HFFc6 (cell line): ENCODE measurements at places on chromosomes 6 and 20. TPM values are rescaled to one million over a fixed set of nuclear protein-coding genes. Genes with fewer than 3 reads are reported as not detected.
A peak's percentile ranks its signal among the peaks of the same experiment; 100 is the strongest.

Gene CSNK2B
- total RNA-seq = 193 to 243 TPM (median 208 TPM) in 3 replicates

Gene SMIM26
- total RNA-seq = 68.0 to 69.3 TPM (median 68.5 TPM) in 3 replicates

Gene ERVFRD-1
- total RNA-seq = not detected in 3 replicates

Gene TCF19
- total RNA-seq = 14.8 to 29.7 TPM (median 28.6 TPM) in 3 replicates

Gene KIAA0408
- total RNA-seq = 0.96 to 2.5 TPM (median 1.0 TPM) in 3 replicates

Gene TFAP2A
- total RNA-seq = 67.4 to 85.5 TPM (median 78.5 TPM) in 3 replicates

Gene PGK2
- total RNA-seq = not detected in 3 replicates

Gene SSTR4
- total RNA-seq = not detected in 3 replicates

Gene CRYBG1
- total RNA-seq = 8.8 and 9.6 TPM in 2 replicates

Gene ZNF391
- total RNA-seq = 0.52 to 1.3 TPM (median 0.71 TPM) in 3 replicates

Gene GNMT
- total RNA-seq = 0.24 to 0.31 TPM in 2 of 3 replicates, not detected in the other

- DNase-seq = no peak
Observed at GRCh38 chr6:18237167-18237566, 27.2 kb downstream of the DEK start.

DNA sequence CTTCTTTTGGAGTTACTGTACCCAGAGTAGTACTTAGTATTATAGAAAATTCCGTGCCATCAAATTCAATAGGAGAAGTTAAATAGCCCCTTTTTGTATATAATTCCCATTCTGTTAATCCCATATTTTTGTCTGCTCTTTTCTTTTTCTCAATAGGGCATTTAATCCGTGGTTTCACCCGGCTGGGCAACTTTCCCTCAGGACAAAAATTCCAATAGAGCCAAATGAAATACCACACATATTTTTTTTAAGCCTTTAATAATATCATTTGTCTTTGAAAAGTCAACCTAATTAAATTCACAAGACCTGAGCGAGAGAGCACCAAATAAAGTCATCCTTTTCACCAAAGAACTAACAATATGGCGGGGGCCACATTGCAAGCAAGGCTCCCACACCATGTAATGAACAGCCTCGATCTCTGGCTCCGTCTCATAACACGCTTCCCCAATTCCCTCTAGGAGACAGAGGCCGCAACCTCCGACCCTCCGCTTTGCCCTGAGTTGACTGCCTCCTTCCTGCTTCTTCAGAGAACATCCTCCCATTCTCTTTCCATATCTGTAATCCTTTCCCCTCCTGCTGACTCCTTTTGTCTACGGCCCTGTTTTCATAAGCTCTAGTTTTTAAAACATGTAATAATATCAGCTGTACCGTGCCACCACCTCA lies 13.6 kb downstream of the NHSL1 start:
- no peak for DNase-seq

DNA sequence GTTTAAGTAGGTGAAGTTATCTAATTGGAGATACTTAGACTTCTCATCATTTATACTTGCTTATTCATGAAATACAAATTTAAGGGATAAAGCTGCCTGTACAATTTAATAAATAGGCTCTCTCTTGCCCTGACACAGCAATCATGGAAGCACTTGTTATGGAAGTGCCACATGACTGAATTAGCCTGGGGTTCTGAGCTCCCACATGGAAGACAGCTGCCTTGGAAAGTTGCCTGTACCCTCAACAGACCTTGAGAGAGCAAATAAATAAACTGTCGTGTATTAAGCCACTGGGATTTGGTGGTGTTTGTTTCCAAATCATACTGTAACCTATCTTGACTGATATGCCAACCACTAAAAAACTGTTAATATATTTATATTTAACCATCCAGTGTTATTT lies 87.0 kb upstream of the RSPO3 start:
- no peak for DNase-seq

GRCh38 chr20:40443753-40444152 lies 245.3 kb downstream of the MAFB start:
- DNase-seq = no peak

GRCh38 chr6:32935551-32936238 lies 5.1 kb downstream of the HLA-DMB start:
- no peak for DNase-seq

DNA sequence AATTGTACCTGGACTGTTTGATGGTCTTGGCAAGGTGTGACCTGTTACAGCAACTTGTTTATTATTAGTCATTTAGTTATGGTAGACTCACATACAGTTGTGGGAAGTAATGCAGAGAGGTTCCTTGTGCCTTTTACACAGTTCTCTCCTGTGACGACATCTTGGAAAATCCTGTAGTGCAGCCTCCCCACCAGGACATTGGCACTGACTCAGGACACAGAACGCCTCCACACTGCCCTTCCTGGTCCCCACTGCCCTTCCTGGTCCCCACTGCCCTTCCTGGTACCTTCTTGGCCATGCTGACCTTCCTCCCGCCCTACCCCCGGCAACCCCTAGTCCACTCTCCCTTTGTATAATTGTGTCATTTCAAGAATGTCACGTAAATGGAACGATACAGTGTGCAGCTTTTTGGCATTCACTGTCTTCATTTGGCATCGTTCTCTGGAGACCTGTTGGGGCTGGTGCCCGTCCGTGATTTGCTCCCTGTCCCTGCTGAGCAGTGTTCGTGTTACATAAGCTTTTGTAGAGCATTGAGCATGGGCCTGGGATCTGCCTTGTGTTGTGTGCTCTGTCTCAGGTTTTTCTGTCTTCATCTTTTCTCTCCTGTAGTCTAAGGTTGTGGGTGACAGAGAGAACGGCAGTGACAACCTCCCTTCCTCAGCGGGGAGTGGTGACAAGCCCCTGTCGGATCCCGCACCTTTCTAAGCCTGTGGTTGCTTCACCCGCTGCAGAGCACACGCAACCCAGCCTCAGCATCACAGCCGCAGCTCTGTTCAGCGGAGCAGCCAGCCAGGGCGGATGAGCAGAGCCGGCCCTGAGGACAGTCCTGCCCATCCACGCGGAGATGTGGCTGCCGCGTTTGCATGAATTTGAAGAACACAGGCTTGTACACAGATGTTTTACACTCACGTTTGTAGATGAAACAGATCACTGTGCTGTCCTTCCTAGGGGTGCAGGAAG lies 5.4 kb upstream of the DNAJC5 start:
- DNase-seq = no peak

GRCh38 chr6:149860834-149861602 lies 3.1 kb downstream of the LRP11 start:
- no peak for DNase-seq

GRCh38 chr6:78476561-78476960 lies 390.8 kb upstream of the IRAK1BP1 start:
- no peak for DNase-seq

DNA sequence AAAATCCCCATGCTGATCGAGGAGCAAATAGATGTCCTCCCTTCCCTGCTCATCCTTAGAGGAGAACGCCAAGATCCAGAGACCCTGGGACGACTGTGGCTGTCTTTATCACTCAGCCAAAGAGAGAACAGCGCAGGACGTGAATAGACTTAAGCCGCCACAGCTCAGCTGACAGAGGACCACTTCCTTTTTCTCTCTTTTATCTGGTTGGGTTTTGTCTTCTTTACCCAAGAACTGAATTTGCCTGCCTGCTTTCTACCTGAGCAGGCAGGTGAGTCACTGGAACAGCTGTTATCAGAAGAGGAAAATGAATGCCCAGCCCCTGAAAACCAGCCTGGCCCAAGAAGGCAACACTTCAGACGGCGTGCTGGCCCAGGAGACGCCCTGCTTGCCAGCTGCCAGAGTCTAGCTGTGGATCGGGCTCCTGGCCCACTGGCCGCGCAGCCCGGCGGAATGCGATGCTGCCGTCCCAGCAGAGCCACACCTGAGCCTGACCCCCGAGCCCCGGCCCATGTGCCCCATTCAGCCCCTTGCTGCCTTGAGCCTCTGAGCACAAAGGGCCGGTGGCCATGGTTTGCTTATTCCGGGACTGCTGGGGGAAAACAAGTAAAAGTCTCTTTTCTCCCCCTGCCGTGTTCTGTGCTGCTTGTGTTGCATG lies 82.1 kb downstream of the TCP11 start:
- DNase-seq = no peak

DNA sequence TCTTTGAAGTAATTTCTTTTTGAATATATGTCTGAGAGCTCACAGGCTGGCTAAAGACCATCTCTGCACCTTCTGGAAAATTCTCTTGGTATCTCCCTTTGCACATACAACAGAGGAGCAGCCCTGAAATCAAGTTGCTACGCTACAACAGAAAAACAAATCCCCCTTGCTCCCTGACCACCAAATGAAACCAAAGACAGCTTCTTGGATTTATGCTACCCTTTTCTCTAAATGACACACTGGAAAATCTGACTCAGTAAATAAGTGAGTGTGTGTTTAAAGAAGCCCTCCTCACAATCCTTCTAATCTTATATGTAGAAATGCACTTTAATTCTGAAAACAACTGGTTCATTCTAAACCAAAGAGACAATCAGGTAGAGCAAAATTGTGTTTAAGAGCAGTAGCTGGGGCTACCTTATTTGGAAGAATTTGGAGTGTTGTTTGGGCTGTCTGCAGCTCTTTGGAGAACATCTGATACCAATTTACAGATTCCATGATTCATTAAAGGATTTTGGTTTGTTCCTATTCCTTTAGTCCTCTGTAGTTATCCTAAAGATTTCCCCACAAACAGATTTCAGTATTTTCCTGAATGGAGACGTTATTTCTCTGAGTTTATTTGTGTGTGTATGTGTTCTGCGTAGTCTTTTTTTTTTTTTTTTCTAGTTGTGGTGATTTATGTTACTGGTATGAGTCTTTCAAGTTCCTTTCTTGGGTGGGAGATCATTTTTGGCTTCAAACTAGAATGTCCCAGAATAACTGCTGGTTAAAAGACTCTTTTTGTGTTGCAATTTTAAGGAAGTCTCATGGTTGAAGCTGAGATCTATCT lies 36.4 kb upstream of the UTRN start:
- DNase-seq = peak; percentile 85

- DNase-seq = peak; percentile 20
Observed at GRCh38 chr6:142881290-142881689, 63.7 kb downstream of the HIVEP2 start.

DNA sequence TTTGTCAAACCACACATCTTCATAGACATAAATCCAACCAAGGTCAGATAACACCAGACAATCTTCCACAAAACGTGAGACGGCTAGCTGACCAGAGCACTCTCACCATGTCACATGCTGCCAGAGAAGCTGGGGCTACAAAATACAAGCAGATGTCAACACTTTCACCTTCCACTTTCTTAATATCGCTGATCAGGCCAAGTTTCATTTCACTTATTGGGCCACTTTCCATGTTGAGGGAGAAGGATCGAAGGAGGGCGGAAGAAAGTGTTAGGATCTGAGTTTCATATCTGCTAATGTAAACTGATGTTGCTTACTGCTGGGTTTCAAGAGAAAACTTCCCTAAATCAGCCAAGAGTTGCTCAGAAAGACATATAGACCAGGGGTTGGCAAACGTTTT lies 177.0 kb upstream of the PRDM1 start:
- no peak for DNase-seq

DNA sequence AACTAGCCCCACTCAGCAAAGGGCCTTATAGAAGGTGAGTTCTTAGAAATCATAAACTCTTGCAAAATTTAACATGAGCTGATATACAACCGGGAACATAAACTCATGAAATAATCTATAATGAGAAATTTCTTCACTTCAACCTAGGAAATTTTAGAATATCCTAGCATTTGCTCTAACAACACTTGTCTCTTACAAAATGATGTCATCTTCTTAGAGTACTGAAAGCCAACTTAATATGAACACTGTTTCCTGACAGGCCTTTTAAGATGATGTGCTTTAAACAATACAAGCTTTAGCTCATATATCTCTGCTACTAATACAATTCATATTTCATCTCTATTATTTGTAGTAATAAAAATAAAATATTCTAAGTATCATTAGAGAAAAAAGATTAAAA lies 932 bp downstream of the PACRG start:
- no peak for DNase-seq

GRCh38 chr6:125659887-125660286 lies 89.5 kb upstream of the HEY2 start:
- DNase-seq = no peak

GRCh38 chr6:157542414-157543160 lies 161.6 kb downstream of the ZDHHC14 start:
- DNase-seq = no peak

DNA sequence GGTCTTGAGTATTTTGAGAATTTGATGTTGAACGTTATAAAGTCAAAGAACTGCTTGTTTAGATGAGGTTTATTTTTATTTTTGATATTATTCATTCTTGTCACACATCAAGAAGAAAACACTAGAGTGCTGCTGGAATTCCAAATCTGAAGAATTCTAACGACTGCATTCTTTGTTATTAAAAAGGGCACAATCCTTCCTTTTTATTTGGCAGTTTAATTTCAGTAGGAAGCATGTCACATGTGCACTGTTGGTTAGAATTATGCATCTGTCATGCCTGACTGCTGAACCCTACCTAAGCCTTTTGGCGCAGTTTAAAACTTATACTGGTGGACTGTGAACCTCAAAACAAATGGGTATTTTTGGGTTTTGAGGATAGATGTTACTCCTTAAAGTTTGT lies 4.0 kb downstream of the ID4 start:
- no peak for DNase-seq

DNA sequence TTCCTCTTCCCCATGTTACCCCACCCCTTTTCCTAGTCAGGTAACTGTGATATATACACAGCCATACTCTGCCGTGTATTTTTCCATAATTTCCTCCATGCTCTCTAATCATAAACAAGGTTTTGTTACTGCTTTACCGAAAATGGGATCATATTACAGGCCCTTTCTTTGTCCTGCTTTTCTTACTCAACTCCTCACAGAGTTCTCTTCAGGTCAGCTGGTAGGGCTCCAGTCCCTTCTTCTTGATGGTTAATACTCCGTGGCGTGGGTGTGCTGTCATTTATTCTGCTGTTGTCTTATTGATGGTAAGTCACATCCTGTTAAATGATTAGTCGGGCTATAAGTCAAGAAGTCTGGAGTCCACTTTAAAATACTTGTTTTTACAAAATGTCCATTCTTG lies 24.9 kb upstream of the PI16 start:
- DNase-seq = peak; percentile 18

GRCh38 chr20:3763671-3764601 lies 3.6 kb downstream of the ADISSP start:
- no peak for DNase-seq

DNA sequence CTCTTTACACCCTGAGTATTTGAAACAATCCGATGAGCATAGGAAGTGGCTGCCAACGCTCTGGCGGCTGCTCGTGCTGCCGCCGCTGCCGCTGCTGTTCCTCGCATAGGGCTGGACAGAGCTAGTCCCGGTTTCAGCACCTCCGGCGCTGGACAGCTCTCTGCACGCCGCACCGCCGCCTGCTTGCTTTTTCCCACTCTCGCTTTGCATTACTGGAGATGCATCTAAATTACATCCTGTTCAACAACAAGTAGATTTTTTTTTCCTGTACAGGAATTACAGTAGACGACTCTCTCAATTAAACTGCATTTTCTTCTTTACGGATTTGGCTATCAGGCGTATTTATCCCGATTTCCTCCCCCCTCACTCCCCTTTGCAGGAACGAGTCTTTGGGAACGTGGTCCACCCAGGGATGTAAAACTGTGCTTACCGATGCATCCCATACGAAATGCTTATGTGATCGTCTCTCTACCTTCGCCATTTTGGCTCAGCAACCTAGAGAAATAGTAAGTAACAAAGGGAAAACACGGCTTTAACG lies 563.8 kb downstream of the LMBRD1 start:
- DNase-seq = no peak

GRCh38 chr6:139135578-139136545 lies 982 bp downstream of the HECA start:
- DNase-seq = no peak
